Esophagus squamous epithelium (tissue), 5 donors: ENCODE measurements at places on chromosomes 6 and 20.

GRCh38 chr20:4289875-4290274 lies 274.5 kb upstream of the RNF24 start:
- no peaks in the 10 kb centered on the region for H3K4me1 ChIP-seq
- no peaks in the 10 kb centered on the region for H3K27me3 ChIP-seq
- H3K27ac ChIP-seq, result no peak overlapping the region
- H3K4me3 ChIP-seq, result no peak overlapping the region
- no peak for DNase-seq
- no peaks in the 10 kb centered on the region for H3K36me3 ChIP-seq

- H3K36me3 ChIP-seq, result no peaks in the 10 kb centered on the region
- DNase-seq, result no peak
- peaks cover 10% of the 10 kb centered on the region for H3K4me1 ChIP-seq
- no peak overlapping the region for H3K27ac ChIP-seq
- H3K27me3 ChIP-seq, result no peaks in the 10 kb centered on the region
Measured at GRCh38 chr6:134472046-134472445, 154.1 kb upstream of the SGK1 start.

- no peak for DNase-seq
- H3K4me3 ChIP-seq, result no peak overlapping the region
- no peak overlapping the region for H3K27ac ChIP-seq
- H3K36me3 ChIP-seq, result no peaks in the 10 kb centered on the region
- no peaks in the 10 kb centered on the region for H3K27me3 ChIP-seq
- H3K4me1 ChIP-seq, result no peaks in the 10 kb centered on the region
Measured at GRCh38 chr6:72371473-72371872, 250.4 kb upstream of the KCNQ5 start.

GRCh38 chr6:155599561-155599960 lies 143.9 kb upstream of the NOX3 start:
- H3K4me1 ChIP-seq, result no peaks in the 10 kb centered on the region
- no peaks in the 10 kb centered on the region for H3K27me3 ChIP-seq
- H3K27ac ChIP-seq, result no peak overlapping the region
- no peak for DNase-seq
- H3K4me3 ChIP-seq, result no peak overlapping the region
- H3K36me3 ChIP-seq, result no peaks in the 10 kb centered on the region

- H3K4me3 ChIP-seq, result no peak overlapping the region
- no peaks in the 10 kb centered on the region for H3K27me3 ChIP-seq
- DNase-seq, result no peak
- H3K4me1 ChIP-seq, result peaks cover 44% of the 10 kb centered on the region
- H3K27ac ChIP-seq, result no peak overlapping the region
- H3K36me3 ChIP-seq, result peaks cover 12% of the 10 kb centered on the region
Measured at GRCh38 chr20:58985656-58986055, 4.6 kb downstream of the NELFCD start.
